ENCODE measurements at places on chromosomes 2 and 18. TPM values are rescaled to one million over a fixed set of nuclear protein-coding genes. Genes with fewer than 3 reads are reported as not detected.

DNA sequence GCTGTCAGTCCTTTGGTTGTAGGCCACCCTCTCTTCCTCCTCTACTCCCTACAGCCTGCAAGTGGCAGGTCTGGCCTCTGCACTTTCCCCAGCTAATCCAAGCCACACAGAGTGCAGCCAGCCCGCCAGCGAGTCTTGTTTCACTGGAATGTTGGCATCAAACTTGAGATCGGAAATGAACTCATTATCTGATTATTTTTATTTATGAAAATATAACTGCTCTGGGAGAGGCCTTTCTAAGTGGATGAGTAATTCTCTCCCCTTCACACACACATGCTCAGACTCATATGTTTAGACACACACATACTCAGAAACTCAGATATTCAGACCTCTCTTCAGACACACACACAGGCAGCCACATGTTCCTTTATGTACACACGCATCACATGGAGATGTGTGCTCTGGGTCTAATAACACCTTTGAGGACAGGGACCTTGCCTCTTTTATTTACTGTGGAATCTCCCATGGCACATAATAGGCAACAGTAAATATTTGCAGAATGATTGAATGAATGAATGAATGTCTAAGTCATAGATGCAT is 151.3 kb downstream of the ZFP36L2 start:
- no peak overlapping the region for H3K4me3 ChIP-seq
- no peaks in the 10 kb centered on the region for H3K27me3 ChIP-seq
- peaks cover 37% of the 10 kb centered on the region for H3K4me1 ChIP-seq
- H3K36me3 ChIP-seq, result no peaks in the 10 kb centered on the region

DNA sequence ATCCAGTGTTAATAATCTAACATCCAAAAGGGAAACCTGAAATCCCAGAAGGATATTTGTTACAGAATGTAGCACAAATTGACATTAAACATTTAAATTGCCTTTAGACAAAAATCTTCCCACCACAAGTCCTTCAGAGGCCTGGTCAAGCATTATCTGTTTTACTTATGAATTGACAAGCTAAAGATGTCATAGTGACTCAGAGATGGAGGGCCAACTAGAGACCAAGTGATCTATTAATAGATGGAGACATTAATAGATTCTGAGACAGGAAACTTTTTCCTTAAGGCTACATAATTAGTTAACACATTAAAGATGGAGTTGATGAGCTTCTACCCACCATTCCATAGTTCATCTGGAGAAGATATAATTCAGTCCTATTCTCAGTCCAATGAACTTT is 526.2 kb downstream of the IRS1 start:
- no peak overlapping the region for H3K27ac ChIP-seq
- no peaks in the 10 kb centered on the region for H3K36me3 ChIP-seq
- H3K4me3 ChIP-seq, result no peak overlapping the region
- H3K27me3 ChIP-seq, result no peaks in the 10 kb centered on the region
- H3K4me1 ChIP-seq, result no peaks in the 10 kb centered on the region

UGT1A8 gene
- polyA plus RNA-seq, result not detected

SUCLG1 gene
- 114 TPM for polyA plus RNA-seq

- H3K36me3 ChIP-seq, result no peaks in the 10 kb centered on the region
- H3K27ac ChIP-seq, result no peak overlapping the region
- DNase-seq, result no peak
- H3K4me3 ChIP-seq, result no peak overlapping the region
These were observed 27.2 kb upstream of the FAM136A start for GRCh38 chr2:70328921-70329561.

DNA sequence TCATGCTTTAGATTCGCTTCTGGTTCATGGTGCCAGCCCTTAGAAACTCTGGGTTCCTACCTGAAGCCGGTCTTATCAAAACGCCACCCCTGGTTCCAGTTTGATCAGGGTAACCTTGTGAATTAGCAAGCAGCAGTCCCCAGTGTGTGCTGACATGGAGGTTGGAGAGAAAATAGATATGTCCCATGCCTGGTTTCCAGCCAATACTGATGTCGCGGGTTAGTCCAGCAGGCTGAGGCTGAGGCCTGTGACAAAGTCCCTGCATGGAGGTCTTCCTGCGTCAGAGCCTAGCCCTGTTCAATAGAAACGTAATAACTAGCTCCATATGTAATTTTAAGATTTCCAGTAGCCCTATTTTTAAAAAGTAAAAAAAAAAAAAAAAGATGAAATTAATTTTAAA is 28.2 kb downstream of the LPIN1 start:
- H3K36me3 ChIP-seq, result peaks cover 41% of the 10 kb centered on the region
- no peaks in the 10 kb centered on the region for H3K27me3 ChIP-seq
- DNase-seq, result no peak
- peaks cover 16% of the 10 kb centered on the region for H3K4me1 ChIP-seq

CAPN14 gene
- polyA plus RNA-seq, result not detected

TMEFF2 gene
- polyA plus RNA-seq, result not detected

MBOAT2 gene
- 5.1 TPM for polyA plus RNA-seq

GRCh38 chr2:20680744-20681375 is 13.9 kb downstream of the GDF7 start:
- no peak overlapping the region for H3K4me3 ChIP-seq
- H3K27ac ChIP-seq, result no peak overlapping the region
- DNase-seq, result no peak
- H3K27me3 ChIP-seq, result no peaks in the 10 kb centered on the region

DNA sequence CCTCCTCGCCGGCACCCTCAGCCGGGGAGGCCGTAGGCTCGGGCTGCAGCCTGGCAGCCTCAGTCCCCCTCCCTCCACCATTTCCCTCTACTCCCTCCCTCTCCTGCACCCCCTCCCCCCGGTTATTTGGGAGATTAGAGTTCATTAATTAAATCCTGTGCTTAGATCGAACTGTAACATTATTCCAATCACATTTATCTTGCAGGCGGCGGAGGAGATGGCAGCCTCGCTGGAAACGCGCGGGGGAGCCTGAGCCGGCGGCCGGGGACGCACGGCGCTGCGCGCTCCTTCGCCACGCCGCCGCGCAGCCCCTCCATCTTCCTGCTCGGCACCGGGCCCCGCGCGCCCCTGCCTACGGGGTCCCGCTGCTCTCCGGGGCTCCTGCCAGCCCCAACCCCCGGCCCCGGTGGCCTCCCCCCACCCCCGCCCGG is at the start of gene ST8SIA3:
Gene ST8SIA3 (plus strand): TSS at position 287 of the 431 bp plus-strand sequence. CDS start 290 bp downstream, outside the sequence.
- H3K27ac ChIP-seq, result no peak within 1 kb of the TSS
- no peaks in the 10 kb centered on the region for H3K4me1 ChIP-seq

DNA sequence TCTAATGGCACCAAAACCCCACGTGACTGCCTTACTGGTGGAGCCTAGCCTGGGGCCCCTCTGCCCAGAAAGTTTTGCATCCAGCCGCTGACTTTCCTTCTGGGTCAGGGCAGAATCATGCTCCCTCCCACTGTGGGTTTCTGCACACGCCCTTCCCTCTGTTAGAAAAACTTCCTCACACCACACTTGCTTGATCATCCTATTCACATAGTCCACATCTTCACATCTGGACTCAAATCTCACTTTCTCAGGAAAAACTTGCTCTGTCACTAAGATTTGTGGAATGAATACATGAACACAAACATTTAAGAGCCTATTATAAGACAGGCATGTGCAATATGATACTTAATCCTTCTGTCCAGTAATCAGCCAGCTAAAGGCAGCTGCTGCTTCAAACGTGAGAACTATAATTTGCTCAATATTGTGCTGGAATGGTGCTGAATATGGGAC is 274.7 kb downstream of the RND3 start:
- no peaks in the 10 kb centered on the region for H3K27me3 ChIP-seq
- H3K27ac ChIP-seq, result no peak overlapping the region
- H3K4me1 ChIP-seq, result no peaks in the 10 kb centered on the region
- no peaks in the 10 kb centered on the region for H3K36me3 ChIP-seq
- no peak for DNase-seq
- H3K4me3 ChIP-seq, result no peak overlapping the region

DNA sequence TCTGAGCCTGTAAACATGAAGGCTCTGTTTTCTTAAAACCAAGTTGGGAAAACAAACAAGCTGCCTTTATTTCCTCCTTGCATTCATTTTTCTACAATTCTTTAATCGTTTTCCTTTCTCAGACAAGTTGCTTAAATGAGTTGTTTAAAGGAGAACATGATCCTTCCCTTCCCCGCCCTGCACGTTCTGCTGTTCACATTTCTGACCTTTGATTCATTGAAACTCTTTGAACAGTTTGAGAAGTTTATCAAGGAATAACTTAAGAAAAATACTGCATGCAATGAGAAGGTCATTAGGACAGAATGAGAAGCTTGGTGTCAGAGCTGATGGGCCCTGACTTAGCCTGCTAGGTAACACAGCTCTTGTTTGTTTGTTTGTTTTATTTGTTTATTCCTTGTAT is 181.6 kb downstream of the PARD3B start:
- no peaks in the 10 kb centered on the region for H3K36me3 ChIP-seq
- H3K27ac ChIP-seq, result no peak overlapping the region
- no peak overlapping the region for H3K4me3 ChIP-seq
- H3K27me3 ChIP-seq, result no peaks in the 10 kb centered on the region
- H3K4me1 ChIP-seq, result no peaks in the 10 kb centered on the region

- no peak overlapping the region for H3K4me3 ChIP-seq
- no peak for DNase-seq
- no peaks in the 10 kb centered on the region for H3K36me3 ChIP-seq
- no peaks in the 10 kb centered on the region for H3K27me3 ChIP-seq
These were observed 1.5 kb upstream of the BUB1 start for GRCh38 chr2:110679337-110679707.

DNA sequence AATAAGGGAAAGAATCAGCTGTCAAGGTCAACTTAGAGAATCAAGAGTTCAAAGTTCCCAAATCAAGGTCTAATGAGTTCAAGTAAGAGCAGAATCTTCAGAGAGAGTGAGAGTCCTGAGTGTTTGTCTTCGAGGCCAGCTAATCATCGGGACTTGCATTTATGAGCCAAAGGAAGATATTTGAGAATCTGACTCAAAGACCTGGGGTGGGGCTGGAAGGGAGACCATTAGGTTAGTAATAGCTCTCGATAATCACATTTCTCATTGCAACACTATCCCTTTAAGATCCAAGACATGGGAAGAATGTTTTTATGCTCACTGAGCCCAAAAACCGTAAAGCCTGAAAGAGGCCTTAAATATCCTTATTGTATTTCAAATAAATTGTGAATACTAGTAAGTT is 72.0 kb upstream of the FSHR start:
- H3K4me3 ChIP-seq, result no peak overlapping the region
- no peak for DNase-seq
- no peaks in the 10 kb centered on the region for H3K36me3 ChIP-seq
- no peak overlapping the region for H3K27ac ChIP-seq
- no peaks in the 10 kb centered on the region for H3K4me1 ChIP-seq
- H3K27me3 ChIP-seq, result no peaks in the 10 kb centered on the region

GRCh38 chr2:120953066-120953756 is 217.5 kb downstream of the GLI2 start:
- H3K4me3 ChIP-seq, result no peak overlapping the region
- H3K4me1 ChIP-seq, result no peaks in the 10 kb centered on the region
- H3K27ac ChIP-seq, result no peak overlapping the region
- no peaks in the 10 kb centered on the region for H3K27me3 ChIP-seq

GRCh38 chr2:241640165-241640795 is 2.8 kb downstream of the ATG4B start:
- peaks cover 2% of the 10 kb centered on the region for H3K36me3 ChIP-seq
- no peak overlapping the region for H3K27ac ChIP-seq
- H3K27me3 ChIP-seq, result no peaks in the 10 kb centered on the region

Data from CD14-positive monocyte (primary cell).